ENCODE measurements at places on chromosomes 2 and 18.

GRCh38 chr2:236943068-236943467 is 142.6 kb upstream of the COPS8 start:
- no peak for DNase-seq

- DNase-seq = no peak
Observed at GRCh38 chr18:24052053-24052452, 37.5 kb downstream of the TTC39C start.

DNA sequence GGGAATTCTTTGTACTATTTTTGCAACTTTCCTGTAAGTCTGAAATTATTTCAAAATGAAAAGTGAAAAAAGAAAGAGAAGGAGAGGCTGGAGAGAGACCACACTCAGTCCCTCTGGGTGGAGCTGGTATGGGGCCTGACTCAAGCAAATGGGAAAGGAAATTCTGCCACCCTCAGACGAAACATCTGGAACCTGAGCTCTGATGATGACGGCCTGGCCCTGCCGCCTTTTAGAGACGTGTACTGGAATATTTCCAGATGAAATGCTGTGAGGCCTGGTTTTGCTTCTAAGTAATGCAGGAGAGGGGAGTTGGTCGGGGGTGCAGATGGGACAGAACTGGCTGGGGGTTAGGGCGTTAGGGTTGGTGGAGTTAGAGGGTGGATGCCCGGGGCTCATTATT is 57.4 kb upstream of the GLI2 start:
- DNase-seq = no peak

- no peak for DNase-seq
Observed at GRCh38 chr2:240532031-240532775, 25.6 kb downstream of the ANKMY1 start.

GRCh38 chr2:144668493-144669110 is 148.7 kb upstream of the ZEB2 start:
- DNase-seq = no peak

GRCh38 chr2:28358668-28359201 is 33.9 kb upstream of the FOSL2 start:
- DNase-seq = no peak

- DNase-seq = no peak
Observed at GRCh38 chr2:9077691-9078090, 74.2 kb upstream of the MBOAT2 start.

DNA sequence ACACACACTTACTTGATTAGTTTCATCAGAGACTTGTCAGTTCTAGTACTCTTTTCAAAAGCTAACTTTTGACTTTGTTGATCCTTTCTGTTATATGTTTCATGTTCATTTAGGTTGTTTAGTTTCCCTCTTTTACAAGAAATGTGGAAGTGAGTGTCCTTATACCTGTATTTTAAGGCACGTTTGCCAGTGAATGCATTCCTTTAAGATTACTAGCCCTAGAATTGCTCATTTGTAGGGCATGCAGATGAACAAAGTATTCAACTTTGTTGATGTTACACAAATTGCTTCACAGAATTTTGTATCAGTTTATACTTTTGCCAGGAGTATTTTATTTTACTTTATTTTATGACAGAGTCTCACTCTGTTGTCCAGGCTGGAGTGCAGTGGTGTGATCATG is 6.3 kb downstream of the IL1RL2 start:
- DNase-seq = no peak

- no peak for DNase-seq
Observed at GRCh38 chr18:41864216-41864615, 90.8 kb upstream of the PIK3C3 start.

- DNase-seq = no peak
Observed at GRCh38 chr2:240911641-240912265, 5.6 kb downstream of the CROCC2 start.

- no peak for DNase-seq
Observed at GRCh38 chr2:68791914-68792313, 57.3 kb downstream of the ARHGAP25 start.

- DNase-seq = peak; percentile 10
Observed at GRCh38 chr2:11710210-11710609, 36.2 kb upstream of the LPIN1 start.

DNA sequence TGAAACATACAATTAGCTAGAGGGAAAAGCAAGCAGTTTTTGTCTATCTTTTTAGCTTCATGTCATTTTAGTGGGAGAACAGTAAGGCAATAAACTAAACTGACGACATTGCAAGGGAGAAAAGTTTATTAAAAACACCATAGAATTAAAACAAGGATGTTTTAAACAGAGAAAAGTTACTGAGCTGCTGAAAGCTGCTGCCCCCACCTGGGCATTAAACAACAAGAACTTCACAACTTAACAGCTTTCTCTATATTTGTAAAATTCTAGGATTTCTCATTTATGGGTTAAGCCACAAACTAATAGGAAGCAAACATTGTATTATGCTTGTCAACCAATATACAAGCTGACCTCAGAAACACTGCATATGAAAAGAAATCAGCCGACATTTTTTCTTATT is 289.2 kb downstream of the ERBB4 start:
- no peak for DNase-seq

GRCh38 chr2:201176081-201176481 is 6.9 kb upstream of the CASP10 start:
- DNase-seq = no peak

- DNase-seq = no peak
Observed at GRCh38 chr2:231270221-231271114, 72.0 kb downstream of the ARMC9 start.
